WERI-Rb-1 (cell line): ENCODE measurements at places on chromosomes 5 and 9.

GRCh38 chr5:32531885-32532520 is 53.4 kb upstream of the SUB1 start:
- DNase-seq = no peak

GRCh38 chr9:117355542-117355941 is 59.3 kb downstream of the ASTN2 start:
- no peak for DNase-seq

- peak; percentile 90 for DNase-seq
Observed at GRCh38 chr5:88675708-88676636, 207.0 kb downstream of the MEF2C start.

DNA sequence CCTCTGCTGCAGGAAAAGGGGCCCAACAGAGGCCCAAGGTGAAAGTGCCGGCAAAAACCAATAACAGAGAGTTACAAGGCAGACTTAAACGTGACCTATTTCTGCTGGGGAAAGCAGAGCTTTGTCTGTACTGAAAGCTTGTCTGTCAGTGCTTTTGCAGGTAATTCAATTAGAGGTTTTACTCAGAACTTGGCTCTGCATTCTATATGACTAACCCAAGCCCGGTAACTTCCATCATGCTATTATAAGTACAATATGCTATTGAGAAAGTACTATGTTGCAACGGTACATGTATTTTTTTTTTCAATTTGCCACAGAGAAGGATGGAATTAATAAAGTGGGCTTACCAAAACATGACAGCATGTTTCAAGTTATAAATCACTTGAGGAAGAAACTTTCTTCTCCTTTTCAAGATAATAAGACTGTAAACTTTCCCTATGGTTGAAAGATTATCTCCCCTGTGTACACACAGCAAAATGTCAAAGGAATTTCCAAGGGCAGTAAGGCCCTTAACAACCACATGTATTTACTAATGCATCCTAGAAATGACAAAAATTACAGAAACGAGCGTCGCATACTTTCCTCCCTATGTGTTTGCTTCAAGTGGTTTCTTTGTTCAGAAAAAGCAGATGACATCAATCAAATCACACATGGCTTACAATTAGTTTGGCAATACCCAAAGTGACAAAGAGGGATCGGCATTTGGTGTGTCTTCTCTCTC is 282.4 kb downstream of the EFNA5 start:
- DNase-seq = no peak

GRCh38 chr9:135146766-135147473 is 59.5 kb downstream of the OLFM1 start:
- DNase-seq = no peak

GRCh38 chr5:133686566-133686965 is 74.2 kb upstream of the FSTL4 start:
- DNase-seq = no peak

GRCh38 chr5:151810449-151810848 is 38.7 kb downstream of the G3BP1 start:
- no peak for DNase-seq

- no peak for DNase-seq
Observed at GRCh38 chr5:53950621-53951020, 359.8 kb downstream of the ARL15 start.

- DNase-seq = no peak
Observed at GRCh38 chr5:126718236-126718868, 58.6 kb upstream of the LMNB1 start.

DNA sequence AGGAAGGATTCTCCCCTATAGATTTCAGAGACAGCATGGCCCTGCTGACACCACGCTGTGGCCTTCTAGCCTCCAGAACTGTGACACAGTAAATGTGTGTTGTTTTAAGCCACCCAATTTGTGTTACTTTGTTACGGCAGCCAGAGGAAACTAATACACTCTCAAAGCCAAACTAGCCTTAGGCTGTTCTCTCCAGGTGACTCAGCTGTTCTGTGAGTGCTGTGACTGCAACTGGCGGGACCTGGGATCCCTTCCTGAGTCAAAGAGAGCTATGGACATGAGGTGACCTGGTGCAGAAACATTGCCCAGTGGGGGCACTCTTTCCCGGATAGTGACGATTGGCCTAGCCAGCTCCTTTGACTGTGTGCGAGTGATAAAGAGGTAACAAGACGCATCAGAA is 14.0 kb upstream of the MLANA start:
- no peak for DNase-seq

DNA sequence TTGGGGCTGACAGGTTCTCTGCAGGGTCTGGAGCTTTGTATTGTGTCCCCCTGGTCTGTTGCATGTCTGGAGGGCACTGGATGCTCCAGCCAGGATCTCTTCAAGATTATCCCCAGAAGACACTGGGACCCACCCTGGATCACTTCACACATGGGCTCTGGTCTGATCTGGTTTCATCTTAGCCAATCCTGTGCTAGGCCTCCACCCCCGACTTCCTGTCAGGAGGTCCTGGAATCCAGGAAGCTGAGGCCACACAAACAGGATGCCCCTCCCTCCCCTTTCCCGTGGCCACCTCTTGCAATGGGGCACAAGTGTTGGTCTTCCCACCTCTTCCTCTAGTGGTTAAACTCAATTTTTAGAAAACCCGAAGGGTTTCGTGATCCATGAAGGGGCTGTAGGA is 242.6 kb upstream of the MVB12B start:
- no peak for DNase-seq

GRCh38 chr9:13570068-13570974 is 290.8 kb upstream of the MPDZ start:
- no peak for DNase-seq

GRCh38 chr9:107740088-107740980 is 250.8 kb upstream of the KLF4 start:
- DNase-seq = no peak

GRCh38 chr5:132816554-132816953 is 3.5 kb downstream of the SOWAHA start:
- DNase-seq = no peak

DNA sequence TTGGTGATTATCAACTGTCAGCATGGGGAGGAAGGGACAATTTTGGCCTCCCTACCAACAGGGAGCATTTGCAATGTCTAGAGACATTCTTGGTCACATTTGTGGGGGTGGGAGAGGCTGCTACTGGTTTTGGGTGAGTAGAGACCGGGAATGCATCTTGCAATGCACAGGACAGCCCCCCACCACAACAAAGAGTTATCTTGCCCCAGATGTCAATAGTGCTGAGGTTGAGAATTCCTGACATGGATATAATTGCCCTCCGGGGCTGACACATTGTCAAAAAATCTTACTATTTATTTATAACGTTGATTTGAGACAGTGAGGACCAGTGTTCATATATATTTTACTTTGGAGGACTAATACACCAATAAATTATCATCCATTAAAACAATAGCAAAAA is 316.1 kb downstream of the PSAT1 start:
- DNase-seq = no peak

DNA sequence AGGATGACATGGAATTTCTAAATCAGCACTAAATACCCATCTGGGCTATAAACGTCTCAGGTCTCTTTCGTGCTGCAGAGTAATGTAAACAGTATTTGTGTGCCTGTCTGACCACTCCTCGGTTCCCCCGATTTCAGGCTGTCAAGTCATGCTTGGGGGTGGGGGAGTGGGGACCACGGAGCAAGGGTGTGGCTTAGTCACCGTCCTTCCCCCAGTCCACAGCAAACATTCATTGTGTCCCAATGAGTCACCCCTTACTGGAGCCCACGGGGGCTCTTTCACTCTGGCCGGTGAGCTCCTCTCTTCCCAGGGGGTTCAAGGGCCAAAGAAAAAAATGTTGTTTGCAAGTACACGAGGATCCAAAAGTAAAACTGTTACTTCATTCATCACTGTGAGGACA is 72.4 kb upstream of the ICE1 start:
- DNase-seq = no peak

DNA sequence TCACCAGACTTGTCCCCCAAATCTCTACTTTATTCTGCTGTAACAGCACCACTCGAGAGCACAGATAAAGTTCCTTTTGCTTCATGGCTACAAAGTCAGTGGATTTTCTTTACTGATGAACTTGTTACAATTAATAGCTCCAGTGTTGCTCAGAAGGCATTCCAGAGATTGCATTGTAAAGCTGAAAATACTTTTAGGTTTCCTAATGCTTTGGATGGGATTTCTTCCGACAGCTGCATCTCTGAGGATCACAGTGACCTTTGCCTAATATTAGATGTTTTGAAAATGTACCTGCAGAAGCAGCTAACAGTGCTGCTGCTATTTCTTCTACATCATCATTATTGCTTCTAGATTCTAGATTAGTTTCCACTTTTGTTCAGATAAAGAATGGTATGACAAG is 58.8 kb upstream of the TMEM171 start:
- no peak for DNase-seq

GRCh38 chr9:11374926-11375325 is 762.1 kb upstream of the PTPRD start:
- DNase-seq = no peak

GRCh38 chr9:134177624-134178393 is 13.4 kb upstream of the RNU6ATAC start:
- no peak for DNase-seq

- DNase-seq = peak; percentile 18
Observed at GRCh38 chr5:146877783-146878475, 628 bp downstream of the PPP2R2B start.

- DNase-seq = peak; percentile 31
Observed at GRCh38 chr9:124220946-124221451, 36.8 kb upstream of the NEK6 start.

DNA sequence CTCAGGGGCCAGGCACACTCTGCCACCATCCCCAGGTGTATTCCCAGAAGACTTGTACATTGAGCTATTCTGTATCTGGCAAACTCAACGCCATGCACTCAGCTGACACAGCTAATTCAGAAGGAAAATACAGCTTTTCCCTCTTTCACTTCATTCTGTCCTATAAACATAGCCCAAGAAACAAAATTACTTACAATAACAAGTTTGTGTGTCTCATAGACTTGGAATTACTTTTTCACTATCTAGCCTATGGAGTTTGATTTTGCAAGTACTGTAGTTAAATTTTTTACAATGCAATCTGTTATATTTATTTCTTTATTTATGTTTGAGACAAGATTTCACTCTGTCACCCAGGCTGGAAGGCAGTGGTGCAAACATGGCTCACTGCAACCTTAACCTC is 125.1 kb upstream of the KLF9 start:
- DNase-seq = no peak

DNA sequence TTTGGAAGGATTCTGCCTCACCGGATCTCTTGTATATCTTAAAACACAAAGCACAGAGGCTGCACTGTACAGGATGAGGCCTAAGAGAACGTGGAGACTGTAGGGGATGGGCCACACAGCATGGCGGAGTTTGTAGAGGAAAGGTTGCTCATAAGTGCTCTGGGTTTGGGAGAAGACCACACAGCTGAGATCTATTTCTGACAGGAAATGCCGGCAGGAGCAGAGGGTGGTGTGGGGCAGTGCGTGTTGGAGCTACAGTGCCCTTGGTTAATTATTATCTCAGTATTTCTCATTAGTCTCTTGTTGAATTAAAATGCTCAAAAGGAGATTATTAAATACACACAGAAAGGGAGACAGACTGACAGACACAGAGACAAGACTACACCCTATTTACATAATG is 9.6 kb downstream of the PALM2AKAP2 start:
- no peak for DNase-seq

GRCh38 chr5:95655575-95655974 is 9.0 kb downstream of the RFESD start:
- DNase-seq = no peak

GRCh38 chr9:3308609-3309008 is 217.2 kb downstream of the RFX3 start:
- no peak for DNase-seq

GRCh38 chr9:121266906-121267650 is 884 bp upstream of the GSN start:
- DNase-seq = no peak

DNA sequence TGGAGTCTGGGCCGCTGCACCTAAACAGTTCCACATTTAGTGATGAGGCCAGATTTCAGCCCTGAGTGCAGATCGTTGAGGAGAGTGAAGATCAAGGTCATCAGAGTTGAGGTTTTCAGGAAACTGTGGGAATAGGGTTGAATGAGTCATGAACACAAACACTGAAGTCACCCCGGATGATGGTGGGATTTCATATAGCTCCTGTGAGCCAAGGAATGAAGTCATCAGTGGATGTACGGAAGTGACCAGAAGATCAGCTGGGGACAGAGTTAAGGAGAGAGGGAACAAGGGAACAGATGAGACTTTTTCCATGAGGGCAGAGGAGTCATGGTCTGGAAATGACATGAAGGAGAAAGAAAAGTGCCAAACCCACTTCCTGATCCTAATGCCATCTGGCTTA is 36.5 kb downstream of the PALM2AKAP2 start:
- DNase-seq = no peak

- no peak for DNase-seq
Observed at GRCh38 chr9:93592008-93592642, 15.7 kb downstream of the PHF2 start.

- DNase-seq = no peak
Observed at GRCh38 chr5:17891881-17892280, 257.6 kb downstream of the TAF11L14 start.

DNA sequence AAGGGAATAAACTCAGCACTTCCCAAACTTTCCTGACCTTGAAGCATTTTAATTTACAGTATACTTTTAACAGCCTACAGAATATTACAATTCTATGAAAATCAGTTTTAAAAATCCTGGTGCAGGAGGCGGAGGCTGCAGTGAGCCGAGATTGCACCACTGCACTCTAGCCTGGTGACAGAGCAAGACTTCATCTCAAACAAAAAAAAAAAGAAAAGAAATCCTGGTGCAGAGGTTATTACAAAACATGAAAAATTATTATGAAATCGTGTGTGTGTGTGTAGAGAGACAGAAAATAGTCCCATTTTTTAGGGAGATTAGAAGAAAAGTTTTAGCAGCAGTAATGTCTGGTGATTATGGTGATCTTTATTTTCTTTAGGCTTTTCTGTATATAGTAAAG is 26.9 kb downstream of the GOLPH3 start:
- no peak for DNase-seq

DNA sequence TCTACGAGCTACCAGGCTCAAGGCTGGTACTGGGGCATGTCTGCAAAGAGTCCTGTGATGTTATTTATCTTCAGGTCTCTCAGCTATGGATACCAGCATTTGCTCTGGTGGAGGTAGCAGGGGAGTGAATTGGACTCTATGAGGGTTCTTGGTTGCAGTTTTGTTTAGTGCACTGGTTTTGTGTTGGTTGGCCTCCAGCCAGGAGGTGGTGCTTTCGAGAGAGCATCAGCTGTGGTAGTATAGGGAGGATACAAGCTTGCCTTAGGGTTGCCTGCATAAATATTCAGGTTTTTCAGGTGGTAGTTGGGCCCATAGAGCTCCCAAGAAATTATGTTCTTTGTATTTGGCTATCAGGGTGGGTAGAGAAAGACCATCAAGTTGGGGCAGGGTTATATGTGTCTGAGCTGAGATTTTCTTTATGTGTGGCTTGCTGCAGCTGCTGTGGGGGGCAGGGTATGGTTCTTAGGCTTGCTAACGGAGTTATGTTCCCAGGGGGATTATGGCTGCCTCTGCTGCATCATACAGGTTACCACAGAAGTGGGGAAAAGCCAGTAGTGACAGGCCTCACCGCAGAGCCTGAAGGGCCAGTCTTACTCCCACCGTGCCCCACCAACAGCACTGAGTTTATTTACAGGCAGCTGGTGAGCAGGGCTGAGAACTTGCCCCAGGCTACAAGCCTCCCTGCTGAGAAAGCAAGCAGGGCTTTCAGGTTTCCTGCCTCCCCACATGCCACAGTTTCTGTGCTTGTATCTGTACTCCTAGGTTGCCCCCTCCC is 9.7 kb upstream of the RIOK2 start:
- peak; percentile 32 for DNase-seq
